AG08396 (cell line): ENCODE measurements at places on chromosomes 2 and 18.

DNA sequence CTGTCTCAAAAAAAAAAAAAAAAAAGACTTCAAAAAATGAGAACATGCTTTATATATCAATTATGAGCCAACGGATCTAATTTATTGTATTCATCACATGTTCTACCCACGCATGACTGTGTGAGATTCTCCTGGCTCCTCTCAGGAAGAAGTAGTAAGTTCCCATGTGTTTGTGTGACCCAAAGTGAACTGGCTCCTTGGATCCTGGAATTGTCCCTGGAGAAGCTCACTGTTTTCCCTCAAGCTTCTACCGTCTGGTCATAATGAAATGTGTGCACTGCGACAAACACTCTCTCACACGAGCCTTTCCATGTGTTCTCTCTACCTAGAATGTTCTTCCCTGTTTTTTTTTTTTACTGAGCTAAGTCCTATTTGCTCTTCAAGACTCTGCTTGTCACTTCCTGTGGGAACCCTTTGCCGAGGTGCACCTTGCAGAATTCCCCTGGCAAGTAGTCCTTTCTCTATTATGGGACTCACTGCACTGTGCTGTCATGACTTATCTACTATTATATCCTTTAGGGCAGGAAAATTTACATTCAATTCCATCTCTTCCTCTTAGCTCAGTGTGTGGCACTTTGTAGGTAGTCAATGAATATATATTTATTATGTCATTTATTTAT, 83.2 kb upstream of the THOC1 start:
- DNase-seq, result no peak

- no peak for DNase-seq
These were observed 71.2 kb downstream of the NUP35 start for GRCh38 chr2:183195397-183195796.

GRCh38 chr2:103809941-103810441, 1043.9 kb upstream of the POU3F3 start:
- DNase-seq, result no peak

GRCh38 chr2:228556717-228557116, 375.2 kb upstream of the SPHKAP start:
- DNase-seq, result no peak

GRCh38 chr18:35497027-35497369, 762 bp downstream of the INO80C start:
- peak; percentile 27 for DNase-seq

GRCh38 chr2:38631976-38632375, 29.2 kb upstream of the HNRNPLL start:
- no peak for DNase-seq

GRCh38 chr2:127401757-127402695, 14.3 kb upstream of the MAP3K2 start:
- no peak for DNase-seq

- DNase-seq, result no peak
These were observed 9.3 kb downstream of the MAL start for GRCh38 chr2:95034818-95035217.

- no peak for DNase-seq
These were observed 437.7 kb upstream of the HS6ST1 start for GRCh38 chr2:128756365-128756717.

DNA sequence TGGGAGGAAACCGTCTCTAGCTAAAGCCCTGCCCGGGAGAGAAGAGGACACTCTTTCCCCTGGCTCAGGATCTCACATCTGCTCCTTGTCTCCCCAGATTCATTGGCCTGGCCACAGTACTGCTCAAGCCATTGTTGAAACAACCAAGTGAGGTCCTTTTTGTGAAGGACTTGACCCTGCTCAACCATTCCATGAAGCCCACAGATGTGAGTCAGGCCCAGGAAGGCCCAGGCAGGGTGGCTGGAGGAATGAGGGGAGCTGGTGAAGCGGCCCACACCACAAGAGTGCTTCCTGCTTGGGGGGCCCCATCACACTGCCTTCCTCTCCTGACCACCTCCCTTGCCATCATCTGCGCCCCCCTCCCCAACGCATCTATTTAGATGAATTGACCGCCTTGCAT, 5.1 kb downstream of the FER1L5 start:
- no peak for DNase-seq
